Neural crest cell (in vitro differentiated cells): ENCODE measurements at places on chromosomes 12 and 14.
A peak's percentile ranks its signal among the peaks of the same experiment; 100 is the strongest.

DNA sequence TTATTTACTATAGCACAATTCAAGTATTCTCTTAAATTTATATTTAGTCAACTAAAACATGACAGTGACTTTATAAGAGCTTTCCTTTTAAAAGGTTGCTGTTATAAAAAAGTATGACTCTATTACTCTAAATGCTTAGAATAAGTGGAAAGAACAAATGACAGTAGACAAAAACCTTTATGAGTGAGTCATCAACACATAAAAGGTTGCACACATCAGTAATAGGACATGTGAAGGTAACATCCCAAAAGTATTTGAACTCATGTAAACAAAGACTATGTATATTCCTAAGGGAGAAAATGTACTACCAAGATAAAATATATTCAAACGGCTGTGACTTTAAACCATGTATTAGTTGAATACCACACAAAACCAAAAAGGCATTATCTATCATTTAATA is 98.8 kb downstream of the PAWR start:
- no peak for DNase-seq
- no peaks in the 10 kb centered on the region for H3K4me1 ChIP-seq
- no peaks in the 10 kb centered on the region for H3K27me3 ChIP-seq
- H3K27ac ChIP-seq, result no peak overlapping the region
- no peak overlapping the region for H3K4me3 ChIP-seq
- H3K36me3 ChIP-seq, result peaks cover 4% of the 10 kb centered on the region

DNA sequence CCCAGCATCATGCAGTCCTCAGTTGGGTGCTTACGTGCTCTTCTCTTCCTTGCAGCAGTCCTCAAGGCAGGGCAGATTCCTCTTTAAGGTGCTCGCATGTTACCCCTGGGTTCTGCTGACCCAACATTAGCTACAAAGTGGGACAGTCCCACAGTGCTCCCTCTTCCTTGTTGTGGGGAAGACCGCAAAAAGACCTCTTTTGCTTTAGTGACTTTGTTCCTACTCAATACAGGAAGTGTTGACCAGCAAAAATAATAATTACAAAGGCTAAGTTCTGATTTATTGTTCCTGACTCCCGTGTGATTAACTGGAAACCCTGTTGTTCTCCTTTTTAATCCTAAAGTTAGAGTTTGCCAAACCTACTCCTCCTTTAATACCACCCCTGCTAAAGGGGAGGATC is 13.7 kb downstream of the PIGH start:
- no peaks in the 10 kb centered on the region for H3K27me3 ChIP-seq
- H3K27ac ChIP-seq, result no peak overlapping the region
- DNase-seq, result no peak
- H3K4me1 ChIP-seq, result no peaks in the 10 kb centered on the region

GRCh38 chr12:52182898-52183543 is 8.8 kb downstream of the KRT80 start:
- no peak for DNase-seq
- H3K36me3 ChIP-seq, result no peaks in the 10 kb centered on the region
- no peak overlapping the region for H3K4me3 ChIP-seq
- H3K4me1 ChIP-seq, result peaks cover 8% of the 10 kb centered on the region
- H3K27me3 ChIP-seq, result no peaks in the 10 kb centered on the region

DNA sequence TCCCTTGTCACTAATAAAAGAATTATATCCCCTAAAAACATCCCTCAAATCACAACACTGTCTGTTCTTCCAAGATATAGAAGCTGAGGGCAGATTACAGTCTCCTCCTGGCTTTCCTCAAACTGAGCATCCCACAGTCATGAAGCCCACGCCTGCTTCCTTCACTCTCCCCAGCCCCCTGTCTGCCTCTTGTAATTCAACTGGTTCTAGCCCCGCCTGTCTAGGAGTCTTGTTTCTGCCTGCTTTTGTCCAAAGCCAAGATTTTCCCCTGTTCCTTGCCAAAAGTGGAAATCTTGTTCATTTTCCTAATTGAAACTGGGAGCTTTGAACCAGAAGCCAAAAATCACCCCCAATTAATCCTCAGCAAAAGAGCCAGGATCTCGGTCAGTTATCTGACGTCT is 35.9 kb upstream of the PWP1 start:
- no peak for DNase-seq
- peaks cover 18% of the 10 kb centered on the region for H3K27me3 ChIP-seq
- H3K4me1 ChIP-seq, result peaks cover 11% of the 10 kb centered on the region
- H3K36me3 ChIP-seq, result no peaks in the 10 kb centered on the region
- H3K27ac ChIP-seq, result no peak overlapping the region
- H3K4me3 ChIP-seq, result no peak overlapping the region

GRCh38 chr12:14310866-14311265 is 54.6 kb upstream of the ATF7IP start:
- H3K27ac ChIP-seq, result no peak overlapping the region
- no peaks in the 10 kb centered on the region for H3K36me3 ChIP-seq
- H3K4me3 ChIP-seq, result no peak overlapping the region
- no peaks in the 10 kb centered on the region for H3K4me1 ChIP-seq
- DNase-seq, result no peak

- peak overlapping the region; percentile 82 for H3K27ac ChIP-seq
- no peak for DNase-seq
- H3K27me3 ChIP-seq, result no peaks in the 10 kb centered on the region
- H3K4me1 ChIP-seq, result peaks cover 25% of the 10 kb centered on the region
- H3K36me3 ChIP-seq, result peaks cover 3% of the 10 kb centered on the region
Observed at GRCh38 chr12:98644433-98644711, 216 bp downstream of the IKBIP start.
